ENCODE measurements at places on chromosomes 6 and 20. TPM values are rescaled to one million over a fixed set of nuclear protein-coding genes. Genes with fewer than 3 reads are reported as not detected.

Gene CYP24A1
- not detected for polyA plus RNA-seq

Gene ANKRD66
- polyA plus RNA-seq: not detected

Gene PAX1
- not detected for polyA plus RNA-seq

Gene SOX4
- polyA plus RNA-seq: 0.59 TPM

- H3K4me3 ChIP-seq: no peak overlapping the region
- peaks cover 4% of the 10 kb centered on the region for H3K27me3 ChIP-seq
- H3K4me1 ChIP-seq: peaks cover 4% of the 10 kb centered on the region
- H3K36me3 ChIP-seq: no peaks in the 10 kb centered on the region
- no peak for DNase-seq
Measured at GRCh38 chr20:24618739-24619138, 149.3 kb downstream of the SYNDIG1 start.

Gene MPIG6B
- 0.15 TPM for polyA plus RNA-seq

DNA sequence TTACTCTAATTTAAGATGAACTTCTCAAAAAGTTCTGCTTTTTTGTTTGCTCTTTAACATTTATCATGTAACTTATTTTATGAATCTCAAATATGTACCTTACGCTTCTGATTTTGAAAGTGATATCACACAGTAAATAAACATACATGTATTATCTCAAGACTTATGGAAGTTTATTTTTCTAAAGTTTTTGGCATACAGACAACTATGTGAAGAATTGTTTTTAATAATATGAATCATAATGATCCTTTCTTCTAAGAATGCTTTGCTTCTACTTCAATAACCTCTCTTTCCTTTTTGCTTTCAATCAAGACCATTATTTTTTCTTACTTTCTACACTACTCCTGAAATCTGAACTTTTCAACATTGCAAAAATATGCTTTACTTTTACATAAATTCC is 816.4 kb downstream of the EYS start:
- DNase-seq: no peak
- H3K36me3 ChIP-seq: no peaks in the 10 kb centered on the region
- no peak overlapping the region for H3K27ac ChIP-seq
- no peaks in the 10 kb centered on the region for H3K4me1 ChIP-seq
- no peaks in the 10 kb centered on the region for H3K27me3 ChIP-seq

Gene LY6G6C
- not detected for polyA plus RNA-seq

DNA sequence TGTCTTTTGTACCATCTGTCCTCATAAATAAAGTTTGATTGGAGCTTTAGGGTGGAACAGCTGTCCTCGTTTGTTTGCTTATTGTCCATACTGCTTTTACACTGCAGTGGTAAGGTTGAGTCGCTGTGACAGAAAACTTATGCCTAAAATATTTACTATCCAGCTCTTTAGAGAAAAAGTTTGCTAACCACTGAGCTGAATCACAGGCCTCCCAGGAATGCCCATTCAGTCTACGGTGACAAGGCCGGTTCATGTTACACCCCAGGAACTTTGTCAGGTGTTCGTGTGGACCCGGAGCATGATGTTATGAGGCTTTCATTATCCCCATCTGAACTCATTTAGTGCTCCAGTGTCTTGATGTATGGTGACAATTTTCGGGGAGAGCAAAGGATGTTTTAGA is 401.1 kb downstream of the SAMD5 start:
- no peaks in the 10 kb centered on the region for H3K27me3 ChIP-seq
- no peaks in the 10 kb centered on the region for H3K4me1 ChIP-seq
- no peak for DNase-seq
- H3K4me3 ChIP-seq: no peak overlapping the region
- H3K36me3 ChIP-seq: no peaks in the 10 kb centered on the region
- H3K27ac ChIP-seq: no peak overlapping the region

- peaks cover 20% of the 10 kb centered on the region for H3K4me1 ChIP-seq
- no peaks in the 10 kb centered on the region for H3K36me3 ChIP-seq
- DNase-seq: no peak
- no peak overlapping the region for H3K27ac ChIP-seq
Measured at GRCh38 chr6:16816891-16817290, 55.6 kb upstream of the ATXN1 start.

Gene COL11A2
- 0.15 TPM for polyA plus RNA-seq

- no peaks in the 10 kb centered on the region for H3K27me3 ChIP-seq
- no peaks in the 10 kb centered on the region for H3K4me1 ChIP-seq
- H3K36me3 ChIP-seq: no peaks in the 10 kb centered on the region
- no peak overlapping the region for H3K4me3 ChIP-seq
Measured at GRCh38 chr6:11064836-11065235, 20.7 kb upstream of the ELOVL2 start.

GRCh38 chr20:50518270-50518721 is 8.1 kb downstream of the PTPN1 start:
- H3K27me3 ChIP-seq: no peaks in the 10 kb centered on the region
- no peaks in the 10 kb centered on the region for H3K36me3 ChIP-seq
- H3K4me1 ChIP-seq: peaks cover 29% of the 10 kb centered on the region
- no peak for DNase-seq

- no peak overlapping the region for H3K27ac ChIP-seq
- H3K36me3 ChIP-seq: no peaks in the 10 kb centered on the region
- DNase-seq: no peak
- no peaks in the 10 kb centered on the region for H3K27me3 ChIP-seq
- H3K4me3 ChIP-seq: no peak overlapping the region
- no peaks in the 10 kb centered on the region for H3K4me1 ChIP-seq
Measured at GRCh38 chr20:54144847-54145414, 28.9 kb downstream of the CYP24A1 start.

Gene HLA-DOB
- 0.16 TPM for polyA plus RNA-seq

- no peak for DNase-seq
- no peak overlapping the region for H3K4me3 ChIP-seq
- H3K27me3 ChIP-seq: no peaks in the 10 kb centered on the region
- H3K27ac ChIP-seq: no peak overlapping the region
- H3K36me3 ChIP-seq: no peaks in the 10 kb centered on the region
- no peaks in the 10 kb centered on the region for H3K4me1 ChIP-seq
Measured at GRCh38 chr6:126718600-126719327, 378.8 kb downstream of the CENPW start.

DNA sequence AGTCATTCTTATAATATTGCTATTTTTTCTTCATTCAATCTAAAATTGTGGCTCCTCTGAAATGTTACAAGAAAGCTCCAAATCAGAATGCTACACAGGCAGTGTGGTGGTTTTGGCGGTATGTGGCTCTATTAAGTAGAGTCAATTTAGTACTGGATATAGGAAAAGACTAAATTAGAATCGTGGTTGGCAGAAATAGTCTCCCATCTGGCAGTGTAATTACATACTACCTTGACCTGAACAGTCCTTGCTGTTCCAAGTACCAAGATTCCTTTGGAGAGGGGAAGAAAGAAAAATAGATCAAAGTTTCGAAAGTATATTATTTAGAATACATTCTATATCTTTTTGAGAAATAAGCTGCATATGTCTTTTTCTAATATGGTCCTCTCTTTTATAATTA is 78.2 kb downstream of the C6orf118 start:
- H3K27me3 ChIP-seq: no peaks in the 10 kb centered on the region
- no peaks in the 10 kb centered on the region for H3K36me3 ChIP-seq
- H3K4me1 ChIP-seq: no peaks in the 10 kb centered on the region
- H3K4me3 ChIP-seq: no peak overlapping the region

- no peak for DNase-seq
- H3K4me3 ChIP-seq: no peak overlapping the region
- H3K27ac ChIP-seq: no peak overlapping the region
- H3K4me1 ChIP-seq: no peaks in the 10 kb centered on the region
- no peaks in the 10 kb centered on the region for H3K27me3 ChIP-seq
- H3K36me3 ChIP-seq: no peaks in the 10 kb centered on the region
Measured at GRCh38 chr6:43469947-43470346, 7.4 kb upstream of the TJAP1 start.

All from liver (tissue), 10 donors.